ENCODE measurements at places on chromosomes 4 and X.
A peak's percentile ranks its signal among the peaks of the same experiment; 100 is the strongest.

- no peak for DNase-seq
Measured at GRCh38 chrX:42821803-42822443, 44.0 kb upstream of the PPP1R2C start.

- DNase-seq, result no peak
Measured at GRCh38 chr4:1035510-1035909, 24.1 kb downstream of the FGFRL1 start.

DNA sequence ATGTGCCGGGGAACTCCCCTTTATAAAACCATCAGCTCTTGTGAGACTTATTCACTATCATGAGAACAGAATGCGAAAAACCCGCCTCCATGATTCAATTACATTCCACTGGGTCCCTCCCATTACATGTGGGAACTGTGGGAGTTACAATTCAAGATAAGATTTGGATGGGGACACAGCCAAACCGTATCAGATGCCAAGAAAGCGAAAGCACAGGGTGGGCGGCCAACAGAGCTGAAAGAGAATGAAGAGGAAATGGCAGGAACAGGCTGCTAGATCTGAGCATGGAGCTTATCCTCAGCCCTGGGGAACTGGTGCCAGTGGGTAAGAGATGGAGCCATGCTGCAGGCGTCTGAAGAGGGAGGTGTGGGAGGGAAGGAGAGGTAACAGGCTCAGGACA lies 117.7 kb upstream of the PNPLA4 start:
- DNase-seq, result no peak

GRCh38 chr4:7210824-7211223 lies 18.5 kb downstream of the SORCS2 start:
- DNase-seq, result peak; percentile 74

DNA sequence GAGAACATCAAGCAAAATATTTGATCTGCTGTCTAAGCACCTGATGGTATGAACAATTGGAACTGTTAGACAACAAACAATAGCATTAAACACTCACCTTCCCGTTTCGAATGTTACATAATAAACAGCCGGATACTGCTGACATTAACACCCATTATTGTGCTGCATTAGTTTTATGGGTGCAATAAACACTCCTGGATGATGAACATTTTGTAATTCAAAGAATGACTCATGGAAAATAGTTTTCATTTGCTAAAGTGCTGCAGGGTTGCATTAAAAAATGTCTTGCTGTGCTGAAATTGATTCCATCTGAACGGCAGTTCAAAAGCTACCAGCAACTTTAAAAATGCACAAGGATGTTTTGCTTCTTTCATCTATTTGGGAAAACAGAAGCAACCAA lies 100.8 kb upstream of the SORBS2 start:
- DNase-seq, result peak; percentile 52

- DNase-seq, result no peak
Measured at GRCh38 chrX:131394384-131394783, 105.3 kb upstream of the IGSF1 start.

- DNase-seq, result no peak
Measured at GRCh38 chr4:90080116-90080515, 47.1 kb upstream of the CCSER1 start.
